ENCODE measurements at places on chromosomes 4 and X.

GRCh38 chrX:40625294-40625693, 2.1 kb downstream of the MPC1L start:
- DNase-seq, result no peak

DNA sequence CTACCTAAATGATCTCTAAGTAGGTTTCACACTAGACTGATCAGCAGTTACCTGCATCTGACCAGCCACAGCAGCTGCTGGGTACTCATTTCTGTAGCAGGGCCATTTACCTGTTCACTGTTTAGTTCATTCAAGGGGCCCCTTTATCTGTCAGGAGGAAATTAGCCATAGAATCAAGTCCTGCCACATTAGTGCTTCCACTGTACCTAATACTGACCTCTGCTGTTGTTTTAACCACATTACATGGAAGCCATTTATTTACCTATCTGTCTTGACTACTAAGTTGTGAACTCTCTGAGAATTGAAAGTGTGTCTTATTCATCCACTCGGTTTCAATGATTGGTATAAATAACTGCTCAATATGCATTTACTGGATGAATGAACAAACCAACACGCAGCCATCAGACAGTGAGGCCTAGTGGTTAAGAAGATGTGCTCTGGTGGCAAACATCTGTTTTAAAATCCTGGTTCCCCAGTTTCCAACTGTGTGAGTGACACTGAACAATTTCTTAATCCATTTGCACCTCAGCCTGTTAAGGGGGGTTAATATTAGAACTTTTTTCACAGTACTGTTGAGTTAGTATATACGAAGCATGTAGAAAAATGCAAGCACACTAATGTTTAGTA, 30.0 kb upstream of the ANXA5 start:
- no peak for DNase-seq

GRCh38 chr4:54784161-54784671, 126.5 kb downstream of the KIT start:
- no peak for DNase-seq

GRCh38 chr4:3196670-3197359, 52.1 kb upstream of the MSANTD1 start:
- no peak for DNase-seq

DNA sequence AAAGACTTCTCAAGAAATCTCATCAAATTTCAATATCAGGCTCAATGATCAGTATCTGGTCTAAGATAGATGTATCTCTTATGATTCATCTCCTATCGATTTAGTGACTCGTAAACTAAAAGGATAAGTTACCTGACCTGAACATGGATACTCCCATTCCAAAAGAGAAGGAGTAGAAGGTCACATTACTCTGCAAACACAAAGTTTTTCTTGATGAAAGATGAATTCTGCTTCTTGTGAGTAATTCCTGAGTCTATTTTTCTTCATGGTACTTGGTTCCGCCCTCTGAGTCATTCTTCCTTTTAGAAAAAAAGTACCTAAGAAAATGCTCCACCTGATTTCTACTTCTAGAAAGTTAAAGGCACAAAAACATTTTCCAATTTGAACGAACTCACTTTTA, 223.1 kb upstream of the SLIT2 start:
- DNase-seq, result no peak

- DNase-seq, result no peak
Measured at GRCh38 chrX:19772096-19772821, 115.1 kb downstream of the SH3KBP1 start.

GRCh38 chr4:186724058-186724863, 605 bp upstream of the FAT1 start:
- DNase-seq, result no peak

- no peak for DNase-seq
Measured at GRCh38 chr4:43014256-43014655, 121.7 kb downstream of the GRXCR1 start.

GRCh38 chr4:150828159-150828558, 186.9 kb downstream of the LRBA start:
- DNase-seq, result peak; percentile 29

- DNase-seq, result no peak
Measured at GRCh38 chrX:1717373-1717772, 102.5 kb downstream of the ASMT start.

GRCh38 chrX:155993421-155993820, 4.1 kb upstream of the IL9R start:
- no peak for DNase-seq

DNA sequence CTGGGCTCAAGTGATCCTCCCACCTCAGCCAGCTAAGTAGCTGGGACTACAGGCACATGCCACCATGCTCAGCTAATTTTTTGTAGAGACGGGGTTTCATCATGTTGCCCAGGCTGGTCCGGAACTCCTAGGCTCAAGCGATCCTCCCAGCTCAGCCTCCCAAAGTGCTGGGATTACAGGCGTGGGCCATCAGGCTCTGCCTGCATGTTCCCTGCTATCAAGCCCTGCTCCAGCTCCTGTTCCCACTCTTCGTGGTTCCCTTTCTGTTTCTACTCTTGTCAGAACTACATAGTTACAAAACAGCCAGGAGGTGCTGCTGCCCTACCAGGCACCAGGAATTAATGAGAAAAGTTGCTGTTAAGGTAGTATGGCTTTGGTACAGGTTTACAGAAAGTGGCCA, 8.7 kb downstream of the TIMP1 start:
- DNase-seq, result no peak

- DNase-seq, result peak; percentile 20
Measured at GRCh38 chr4:4386736-4387392, at the start of gene NSG1. Gene NSG1 (plus strand): TSS chr4:4387102. CDS start chr4:4387630, 528 bp downstream.

GRCh38 chr4:139828966-139829664, 163.5 kb downstream of the MGST2 start:
- DNase-seq, result no peak

- DNase-seq, result peak; percentile 28
Measured at GRCh38 chr4:40621592-40622512, 7.8 kb downstream of the RBM47 start.

- no peak for DNase-seq
Measured at GRCh38 chr4:150012851-150013360, 65.3 kb upstream of the DCLK2 start.

DNA sequence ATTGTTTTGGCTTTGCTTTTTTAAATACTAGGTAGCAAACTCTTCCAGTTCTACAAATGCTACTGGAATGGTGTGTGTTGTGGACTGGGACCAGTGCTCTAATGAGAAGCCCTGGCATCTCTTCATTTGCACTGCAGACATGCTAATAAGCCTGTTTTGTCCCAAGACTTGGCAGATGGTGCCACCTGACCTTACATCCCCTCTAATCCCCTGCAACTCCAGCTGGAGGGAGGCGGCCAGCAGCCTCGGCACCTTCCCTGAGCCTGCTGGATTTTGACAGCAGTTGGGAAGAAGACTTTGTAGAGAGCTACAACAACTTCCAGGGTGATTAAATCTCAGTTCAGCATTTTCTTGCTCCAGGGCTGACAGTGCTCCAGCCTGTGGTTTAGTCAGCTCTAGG, 200.0 kb downstream of the DCLK2 start:
- DNase-seq, result no peak

DNA sequence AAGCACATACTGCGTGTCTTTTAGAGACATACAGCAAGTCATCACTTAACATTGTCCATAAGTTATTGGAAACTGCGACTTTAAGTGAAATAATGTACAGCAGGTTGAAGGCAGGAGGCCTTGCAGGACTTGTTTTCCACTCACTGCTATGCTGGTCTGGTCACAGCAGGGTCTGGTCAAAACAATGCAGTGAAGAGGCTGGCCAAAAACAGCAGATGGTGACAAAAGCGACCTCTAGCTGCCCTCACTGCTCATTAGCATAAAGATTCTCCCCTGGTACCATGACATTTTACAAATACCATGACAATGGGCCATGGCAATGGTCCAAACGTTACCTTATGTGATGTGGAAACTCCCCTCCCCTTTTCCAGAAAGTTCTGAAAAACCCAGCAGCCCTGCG, 1283.6 kb downstream of the FSTL5 start:
- no peak for DNase-seq

- DNase-seq, result no peak
Measured at GRCh38 chr4:135921081-135921480, 1611.2 kb downstream of the PCDH18 start.

DNA sequence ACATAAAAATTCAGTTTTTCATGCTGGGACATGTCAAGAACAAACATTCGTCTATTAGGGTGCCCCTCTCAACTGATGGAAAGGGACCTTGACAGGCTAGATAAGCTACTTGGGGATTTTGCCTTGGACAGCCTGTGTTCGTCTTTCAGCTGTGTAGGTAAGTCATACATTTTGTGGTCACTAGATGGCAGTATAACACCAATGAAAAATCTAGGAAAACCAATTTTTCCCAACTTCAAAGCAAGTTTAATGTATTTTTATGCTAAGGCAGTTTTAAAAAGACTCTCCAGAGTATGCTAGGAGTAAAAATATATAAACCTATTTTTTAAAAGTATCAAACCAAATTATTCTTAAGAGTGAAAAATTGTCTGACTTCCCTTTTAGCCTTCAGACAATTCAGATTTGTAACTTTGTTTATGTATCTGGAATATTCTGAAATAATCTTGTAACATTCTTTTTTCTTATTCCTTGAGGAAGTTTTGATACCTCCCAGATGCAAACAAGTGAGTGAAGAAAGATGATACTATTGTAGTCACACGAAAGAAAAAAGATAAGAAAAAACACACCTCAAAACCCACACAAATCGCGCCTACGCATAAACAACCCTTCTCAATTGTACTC, 158.3 kb downstream of the CPE start:
- no peak for DNase-seq

GRCh38 chr4:121127100-121127499, 37.0 kb downstream of the TNIP3 start:
- no peak for DNase-seq

DNA sequence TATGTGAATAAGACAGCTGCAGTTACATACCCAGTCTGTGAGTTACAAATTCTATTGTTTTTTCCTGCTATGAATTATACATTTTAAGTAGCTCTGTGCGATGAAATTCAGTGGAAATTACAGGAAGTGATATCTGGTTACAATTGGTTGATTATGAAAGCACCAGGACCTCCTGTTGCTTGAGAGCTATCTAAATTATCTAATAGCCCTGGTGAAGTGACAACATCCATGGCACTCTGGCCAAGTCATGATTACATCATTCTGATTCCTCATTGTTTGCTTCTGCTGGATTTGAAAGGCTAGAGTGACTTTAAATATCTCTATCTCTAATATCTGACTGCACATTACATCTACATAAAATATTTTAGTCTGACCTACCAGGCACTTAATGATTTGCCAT, 515.0 kb downstream of the CFAP47 start:
- DNase-seq, result no peak

GRCh38 chr4:100356172-100356571, 161.7 kb downstream of the EMCN start:
- DNase-seq, result no peak

DNA sequence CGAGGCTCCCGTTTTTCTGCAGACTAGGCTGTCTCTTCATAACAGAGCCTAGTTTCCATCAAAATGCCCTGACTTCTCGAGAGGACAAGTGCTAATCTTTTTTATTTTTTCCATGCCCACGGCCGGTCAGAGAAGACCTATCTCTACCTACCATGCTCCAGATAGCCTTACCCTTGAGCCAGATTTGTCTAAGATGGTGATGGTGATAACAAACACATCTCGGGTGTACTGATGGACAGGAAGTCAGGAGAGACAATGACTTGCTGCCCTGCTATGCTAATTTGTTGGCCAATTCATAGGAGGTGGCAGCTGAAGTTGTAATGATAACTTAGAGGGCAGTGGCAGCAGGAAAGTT, 42.2 kb upstream of the NKRF start:
- no peak for DNase-seq

DNA sequence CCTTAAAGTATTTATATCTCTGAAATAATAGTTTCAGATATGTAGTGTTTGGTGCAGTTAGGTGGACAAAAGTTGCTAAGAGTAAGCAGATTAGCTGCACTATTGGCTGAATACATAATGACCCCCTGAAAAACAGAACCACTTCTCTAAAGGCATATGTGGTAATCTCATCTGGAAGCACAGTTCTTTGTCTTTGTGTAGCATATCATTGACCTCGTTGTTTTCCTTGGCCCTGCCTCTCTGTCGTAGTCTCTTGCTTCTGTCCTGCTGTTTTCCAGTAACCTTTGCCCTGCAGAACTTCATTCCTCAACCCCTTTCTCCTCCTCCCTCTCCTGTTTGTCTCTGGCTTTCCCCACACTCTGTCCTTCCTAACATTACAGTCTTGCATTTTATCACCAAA, 41.4 kb downstream of the JADE3 start:
- no peak for DNase-seq

GRCh38 chr4:152691761-152692160, 12.0 kb upstream of the TMEM154 start:
- no peak for DNase-seq

DNA sequence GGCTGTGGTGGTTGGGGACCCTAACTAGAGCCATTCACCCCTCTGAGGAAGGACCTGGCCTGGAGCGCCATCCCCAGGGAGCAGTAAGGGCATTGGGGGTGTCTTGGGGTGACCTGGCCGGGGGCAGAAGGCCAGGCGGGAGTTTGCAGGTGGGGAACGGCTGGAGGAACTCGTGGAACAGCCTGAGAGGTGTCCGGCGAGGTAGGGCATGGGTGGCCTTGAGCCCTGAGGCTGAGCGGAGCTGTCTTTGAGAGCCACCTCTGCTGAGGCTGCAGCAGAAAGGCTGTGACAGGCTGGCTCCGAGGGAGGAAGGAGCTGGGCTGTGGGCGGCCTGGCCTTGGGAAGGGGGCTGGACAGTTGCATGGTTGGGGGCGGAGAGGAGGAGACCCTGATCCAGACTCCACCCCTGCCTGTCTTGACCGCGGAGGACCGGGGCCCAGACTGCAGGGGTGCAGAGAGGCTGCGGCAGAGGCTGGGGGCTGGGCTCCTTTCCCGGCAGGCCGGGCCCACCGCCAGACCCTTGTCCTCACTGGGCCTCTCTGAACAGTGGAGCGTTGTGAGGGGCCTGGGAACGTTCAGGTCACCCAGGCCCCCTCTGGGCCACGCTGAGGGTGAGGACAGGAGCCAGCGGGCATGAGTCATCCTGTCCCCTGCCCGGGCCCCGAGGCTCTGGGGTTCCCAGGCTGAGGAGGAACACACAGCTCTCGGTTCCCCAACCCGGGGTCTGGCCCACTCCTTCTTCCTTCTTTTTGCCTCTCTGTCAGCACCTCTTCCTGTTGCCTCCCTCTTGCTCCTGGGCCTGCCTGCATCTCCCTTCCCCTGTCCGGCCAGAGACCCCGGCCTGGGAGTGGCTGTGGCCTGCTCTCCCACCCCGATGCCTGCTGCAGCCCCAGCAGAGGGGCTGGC, 8.1 kb downstream of the SH3BP2 start:
- DNase-seq, result no peak

DNA sequence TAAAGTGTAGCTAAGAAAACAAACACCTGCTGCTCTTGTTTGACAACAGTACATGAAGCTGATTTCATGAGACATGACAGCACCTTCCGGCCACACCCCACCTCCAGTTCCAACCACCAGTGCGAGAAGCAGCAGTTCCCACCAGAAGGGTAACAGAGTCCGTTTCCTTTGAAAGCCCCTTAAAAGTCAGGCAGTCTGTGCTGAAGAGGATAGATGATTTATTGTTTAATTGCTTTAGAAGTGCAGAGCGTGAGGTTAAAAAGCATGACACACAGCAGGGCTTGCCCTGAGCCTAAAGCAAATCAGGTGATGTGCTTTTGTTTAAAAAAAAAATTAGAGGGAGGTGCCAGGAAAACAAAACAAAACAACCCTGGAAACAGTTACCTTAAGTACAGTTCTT, 82.6 kb downstream of the HADH start:
- peak; percentile 16 for DNase-seq

GRCh38 chr4:183164963-183165362, 65.9 kb downstream of the WWC2 start:
- no peak for DNase-seq

All from stimulated activated CD4-positive, alpha-beta T cell treated with anti-CD3 and anti-CD28 coated beads, Interleukin-4, amount 100 ng/mL, for 48 hours (primary cell).